ENCODE measurements at places on chromosomes 7 and 10. TPM values are rescaled to one million over a fixed set of nuclear protein-coding genes. Genes with fewer than 3 reads are reported as not detected.

Gene SEMA4G
- total RNA-seq, result 1.2 TPM

Gene TDRD1
- 0.53 TPM for total RNA-seq

DNA sequence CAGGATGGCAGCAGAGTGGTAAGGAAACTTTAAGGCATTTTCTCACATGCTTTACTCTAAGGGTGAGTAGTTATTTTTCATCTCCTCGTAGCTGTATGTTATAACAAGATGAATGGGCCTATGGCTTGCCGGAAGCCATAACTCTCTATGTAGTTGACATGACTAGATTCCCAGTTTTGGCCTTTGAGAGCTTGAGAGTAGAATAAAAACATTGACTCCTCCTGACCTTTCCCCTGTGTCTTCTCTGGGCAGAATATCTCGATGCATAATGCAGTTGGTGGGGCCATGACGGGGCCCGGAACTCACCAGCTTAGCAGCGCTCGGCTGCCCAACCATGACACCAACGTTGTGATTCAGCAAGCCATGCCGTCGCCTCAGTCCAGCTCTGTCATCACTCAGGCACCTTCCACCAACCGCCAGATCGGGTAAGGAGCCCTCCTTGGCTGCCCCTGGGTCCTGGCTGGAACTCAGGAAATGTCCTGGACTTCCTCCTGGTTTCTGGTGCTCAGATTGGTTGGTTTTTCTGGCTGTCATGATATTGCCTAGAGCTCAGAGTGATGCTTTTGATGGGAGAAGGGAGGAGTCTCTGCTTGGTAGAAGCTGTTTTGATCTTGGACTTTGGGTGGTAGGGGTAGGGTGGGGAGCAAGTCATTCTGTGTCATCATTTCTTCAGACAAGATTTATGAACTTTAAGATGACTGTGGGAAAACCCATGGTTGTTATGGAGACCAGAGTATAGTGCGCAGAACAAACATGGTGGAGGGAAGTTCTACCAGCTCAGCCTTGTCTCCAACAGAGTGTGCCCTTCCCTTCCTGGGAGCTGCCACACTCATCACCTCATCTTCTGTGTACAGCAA lies 158.0 kb downstream of the CREB5 start:
- DNase-seq, result no peak

GRCh38 chr10:117673230-117674010 lies 130.9 kb downstream of the EMX2 start:
- DNase-seq, result no peak

DNA sequence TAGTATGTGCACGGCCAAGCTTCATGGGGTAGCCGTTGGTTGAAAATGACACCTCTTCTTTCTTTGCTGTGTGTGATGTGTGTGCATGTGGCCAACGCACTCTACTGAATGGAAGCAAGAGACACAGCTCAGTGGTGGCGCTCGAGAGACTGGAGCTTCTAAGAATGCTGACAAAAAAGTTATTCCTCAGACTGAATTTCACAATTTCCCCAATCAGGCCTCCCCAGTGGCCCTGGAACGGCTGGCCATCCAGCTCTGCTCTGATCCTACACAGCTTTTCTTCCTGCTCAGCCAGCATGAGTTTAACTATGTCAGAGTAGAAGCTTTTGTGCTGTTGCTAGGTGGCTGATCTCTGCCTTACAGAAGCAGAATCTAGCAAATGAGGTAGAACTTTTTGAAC lies 186.7 kb upstream of the PLXDC2 start:
- DNase-seq, result peak; percentile 26

GRCh38 chr10:18086746-18087145 lies 53.5 kb upstream of the CACNB2 start:
- DNase-seq, result no peak

Data from urinary bladder (tissue), 4 donors.